Renal cortical epithelial cell (primary cell): ENCODE measurements at places on chromosomes 1 and 21. TPM values are rescaled to one million over a fixed set of nuclear protein-coding genes. Genes with fewer than 3 reads are reported as not detected.

The LYPD8 gene
- total RNA-seq: 2.6 and 4.3 TPM in 2 replicates

The NPHS2 gene
- total RNA-seq: not detected in 2 replicates

The GIPC2 gene
- 1.1 and 4.9 TPM in 2 replicates for total RNA-seq

The RGS8 gene
- total RNA-seq: not detected in 2 replicates

The CCDC185 gene
- 0.17 and 1.3 TPM in 2 replicates for total RNA-seq

The LY9 gene
- not detected in 2 replicates for total RNA-seq

The GLIS1 gene
- 0.17 and 0.60 TPM in 2 replicates for total RNA-seq

The DAB1 gene
- 0.20 TPM in 1 of 2 replicates, not detected in the other for total RNA-seq

The GPR37L1 gene
- 0.15 and 0.35 TPM in 2 replicates for total RNA-seq

The CHRNB2 gene
- total RNA-seq: 0.17 and 0.55 TPM in 2 replicates

The ADAMTS4 gene
- total RNA-seq: under 0.01 and 0.35 TPM in 2 replicates

The CELSR2 gene
- total RNA-seq: 8.5 and 75.9 TPM in 2 replicates

The RNF186 gene
- 0.05 TPM in 1 of 2 replicates, not detected in the other for total RNA-seq

The GNAT2 gene
- 0.10 TPM in 1 of 2 replicates, not detected in the other for total RNA-seq

The MPL gene
- total RNA-seq: not detected in 2 replicates

The PHF13 gene
- total RNA-seq: 8.2 and 22.4 TPM in 2 replicates

The TEKT2 gene
- total RNA-seq: 0.35 and 1.4 TPM in 2 replicates

The PGLYRP3 gene
- not detected in 2 replicates for total RNA-seq

The OR2T2 gene
- not detected in 2 replicates for total RNA-seq

The GBP6 gene
- under 0.01 and 4.7 TPM in 2 replicates for total RNA-seq

The BCAR3 gene
- 41.0 and 75.9 TPM in 2 replicates for total RNA-seq

The PRRX1 gene
- not detected in 2 replicates for total RNA-seq

The IFT25 gene
- 20.5 and 23.7 TPM in 2 replicates for total RNA-seq

The NBPF3 gene
- total RNA-seq: 14.2 and 16.0 TPM in 2 replicates

The NMNAT2 gene
- 0.17 and 0.65 TPM in 2 replicates for total RNA-seq
